ENCODE measurements at places on chromosomes 3 and 15.
A peak's percentile ranks its signal among the peaks of the same experiment; 100 is the strongest.

DNA sequence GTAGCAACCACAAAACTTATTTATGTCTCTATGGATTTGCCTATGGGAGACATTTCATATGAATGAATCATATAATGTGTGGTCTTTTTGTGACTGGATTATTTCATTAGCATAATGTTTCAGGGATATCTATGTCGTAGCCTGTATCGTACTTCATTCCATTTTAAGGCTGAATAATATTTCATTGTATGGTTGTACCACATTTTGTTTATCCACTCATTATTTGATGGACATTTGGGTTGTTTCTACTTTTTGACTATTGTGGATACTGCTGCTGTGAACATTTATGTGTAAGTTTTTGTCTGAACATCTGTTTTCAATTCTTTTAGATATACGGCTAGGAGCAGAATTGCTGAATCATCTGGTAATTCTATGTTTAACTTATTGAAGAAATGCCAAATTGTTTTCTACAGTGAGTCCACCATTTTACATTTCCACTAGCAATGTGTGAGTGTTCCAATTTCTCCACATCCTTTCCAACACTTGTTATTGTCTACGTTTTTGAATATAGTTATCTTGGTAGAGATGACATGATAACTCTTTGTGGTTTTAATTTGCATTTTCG lies 134.4 kb upstream of the DAZL start:
- DNase-seq: no peak

GRCh38 chr3:23665741-23666140 lies 140.0 kb upstream of the UBE2E1 start:
- no peak for DNase-seq

DNA sequence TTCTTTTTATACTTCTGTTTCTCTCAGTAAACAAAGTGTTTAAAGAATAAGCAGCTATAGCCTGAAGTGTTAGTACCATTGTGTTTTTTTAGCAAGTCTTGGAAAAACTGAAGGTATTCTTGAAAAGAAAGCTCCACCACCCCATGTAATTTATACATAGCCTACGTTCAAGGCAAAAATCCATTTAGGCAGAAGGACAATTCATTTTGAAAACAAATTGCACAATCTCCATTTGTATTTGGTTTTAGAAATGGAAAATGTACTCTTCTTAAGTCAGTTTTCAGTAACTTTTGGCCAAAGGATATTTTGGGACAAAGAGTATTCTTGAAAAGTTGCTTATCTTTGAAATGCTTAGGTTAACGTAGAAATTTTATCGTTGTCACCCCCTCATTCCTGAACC lies 34.5 kb downstream of the PTPRG start:
- DNase-seq: no peak

DNA sequence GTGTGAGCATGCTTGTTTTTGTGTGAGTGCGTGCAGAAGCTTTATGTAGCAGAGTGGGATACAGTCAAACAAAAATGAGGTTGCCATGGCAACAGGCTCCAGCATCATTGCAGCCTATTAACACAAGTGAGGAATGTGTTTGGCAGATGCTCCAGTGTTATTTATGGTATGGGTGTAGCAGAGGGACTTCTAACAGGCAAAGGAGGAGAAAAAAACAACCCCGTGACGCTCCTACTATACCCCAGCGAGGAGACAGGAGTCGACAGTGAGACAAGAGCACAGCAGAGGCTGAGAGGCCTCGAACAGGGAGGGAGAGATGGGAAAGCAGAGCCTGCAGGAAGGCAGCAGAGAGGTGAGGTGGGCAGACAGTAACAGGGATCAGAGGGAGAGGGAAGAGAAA lies 4.9 kb downstream of the ADCY5 start:
- DNase-seq: no peak

DNA sequence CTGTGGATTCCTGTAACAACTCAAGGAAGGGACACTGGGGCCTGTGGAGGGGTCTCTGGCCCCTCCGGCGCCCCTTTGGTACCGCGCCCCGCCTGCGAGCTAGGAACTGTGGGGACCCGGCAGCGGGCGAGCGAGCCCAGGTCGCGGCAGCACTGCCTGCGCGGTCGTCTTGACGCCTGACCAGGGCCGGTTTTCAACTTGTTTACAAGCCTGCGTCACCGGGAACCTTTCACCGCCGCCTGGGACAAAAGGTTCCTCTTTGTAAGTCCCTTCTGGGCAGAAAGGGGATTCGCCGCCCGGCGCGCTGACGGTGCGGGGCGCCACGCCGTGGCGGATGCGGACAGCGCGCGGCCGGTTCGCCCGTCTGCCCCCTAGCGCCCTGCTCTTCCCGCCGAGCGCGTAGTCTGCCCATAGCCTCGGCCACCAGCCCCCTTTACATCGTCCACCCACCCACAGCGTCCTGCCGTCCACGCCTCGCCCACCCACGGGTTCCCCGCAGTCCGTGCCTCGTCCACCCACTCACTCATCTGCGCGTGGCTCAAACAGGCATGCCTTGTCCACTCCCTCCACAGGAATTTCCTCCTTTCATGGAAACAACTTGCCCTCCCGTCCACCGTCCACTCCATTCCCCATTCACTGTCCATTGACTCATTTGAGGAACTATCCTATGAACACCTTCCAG lies 5.5 kb upstream of the CFAP100 start:
- DNase-seq: peak; percentile 47

- DNase-seq: no peak
These were observed 13.9 kb downstream of the BTBD1 start for GRCh38 chr15:83053151-83053550.

- no peak for DNase-seq
These were observed 754.1 kb downstream of the NR2F2 start for GRCh38 chr15:97084650-97085049.
